ENCODE measurements at places on chromosomes 7 and 10.

- DNase-seq, result no peak
These were observed 1.4 kb downstream of the SMO start for GRCh38 chr7:129189661-129190310.

DNA sequence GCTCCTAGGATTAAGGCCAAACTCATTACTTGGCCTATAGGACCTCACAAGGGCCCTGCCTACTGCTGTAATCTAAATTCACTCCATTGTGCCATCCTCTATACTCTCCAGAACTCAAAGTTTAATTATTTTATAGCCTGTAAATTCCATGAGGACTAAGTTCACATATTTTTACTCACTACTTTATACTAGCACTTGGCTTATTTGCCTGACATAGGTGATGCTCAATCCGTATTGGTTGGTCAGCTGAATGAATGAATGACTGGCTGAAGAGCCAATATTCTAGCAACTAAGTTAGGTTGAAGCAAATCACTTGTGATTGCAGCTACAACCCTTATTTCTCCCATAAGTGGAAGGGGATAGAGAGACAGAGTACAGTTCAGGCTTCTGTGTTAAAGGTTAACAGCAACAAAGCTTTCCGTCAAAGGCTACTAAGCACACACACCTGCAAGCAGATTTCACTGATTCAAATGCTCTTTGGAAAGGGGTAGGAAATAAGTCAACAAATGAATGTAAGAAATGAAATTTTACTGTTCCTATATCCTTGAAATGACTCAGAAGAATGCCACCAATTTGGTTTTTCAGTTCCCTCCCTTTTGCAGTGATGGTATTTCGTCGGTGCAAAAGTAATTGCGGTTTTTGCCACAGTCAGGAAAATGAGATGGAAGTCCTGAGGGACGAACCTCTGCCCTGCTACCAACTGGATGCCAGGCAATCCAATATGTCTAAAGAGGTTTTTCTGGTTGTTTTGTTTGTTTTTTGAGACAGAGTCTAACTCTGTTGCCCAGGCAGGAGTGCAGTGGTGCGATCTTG lies 120.7 kb downstream of the COL28A1 start:
- no peak for DNase-seq

- no peak for DNase-seq
These were observed 47.8 kb downstream of the IPMK start for GRCh38 chr10:58219875-58220274.

DNA sequence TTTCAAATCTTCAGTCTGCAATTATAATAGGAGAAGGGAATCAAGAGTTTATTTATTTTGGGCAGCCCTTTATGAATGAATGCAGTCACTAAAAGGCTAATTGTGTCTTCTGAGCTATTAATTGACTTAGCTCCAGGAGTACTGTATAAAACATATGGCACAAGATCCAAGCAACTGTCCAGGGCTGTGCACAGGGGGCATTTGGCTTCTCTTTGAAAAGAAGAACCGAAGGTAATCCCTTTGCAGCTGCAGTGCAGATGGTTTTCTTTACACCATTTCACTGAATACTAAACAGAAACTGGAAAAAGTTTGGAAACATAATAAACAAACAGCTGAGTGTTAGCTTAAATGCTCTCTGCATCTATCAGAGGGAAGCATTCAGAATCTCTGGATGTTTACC lies 282.6 kb upstream of the LRRN3 start:
- DNase-seq, result no peak

DNA sequence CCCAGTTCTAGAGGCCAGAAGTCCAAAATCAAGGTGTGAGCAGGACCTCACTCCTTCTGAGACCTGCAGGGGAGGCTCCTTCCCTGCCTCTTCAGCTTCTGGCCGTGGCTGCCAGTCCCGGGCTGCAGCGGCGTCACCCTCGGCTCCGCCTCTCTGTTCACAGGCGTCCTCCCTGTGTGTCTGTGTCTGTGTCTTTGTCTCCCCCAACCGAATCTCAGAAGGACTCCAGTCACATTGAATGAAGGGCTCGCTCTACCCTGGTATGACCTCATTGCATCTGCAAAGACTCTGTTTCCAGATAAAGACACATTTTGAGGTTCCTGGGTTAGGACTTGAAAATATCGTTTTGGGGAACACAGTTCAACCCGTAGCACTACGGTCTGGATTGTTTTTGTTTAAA lies 33.1 kb upstream of the GALNT11 start:
- peak; percentile 61 for DNase-seq

DNA sequence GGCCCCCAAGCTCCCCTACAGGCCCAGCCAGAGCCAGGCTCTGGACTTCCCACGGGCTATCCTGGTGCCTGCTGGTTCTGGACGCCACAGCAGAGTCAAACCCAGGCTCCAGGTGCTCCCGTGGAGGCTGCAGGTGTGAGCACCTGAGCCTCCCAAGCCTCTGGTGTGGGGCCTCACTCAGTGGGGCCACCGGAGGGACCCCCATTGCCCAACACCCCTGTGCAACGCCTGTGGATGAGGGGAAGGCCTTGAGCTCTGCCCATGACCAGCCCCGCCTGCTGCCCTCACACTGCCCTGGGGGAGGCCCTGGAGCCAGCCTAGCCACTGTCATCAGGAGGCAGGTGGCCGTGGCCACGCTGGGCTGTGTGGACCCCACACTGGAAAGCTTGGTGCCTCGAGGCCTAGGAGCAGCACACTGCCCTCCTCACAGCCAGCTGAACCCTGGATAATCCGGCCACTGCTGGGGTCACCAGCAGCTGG lies 229.3 kb downstream of the MAD1L1 start:
- no peak for DNase-seq

DNA sequence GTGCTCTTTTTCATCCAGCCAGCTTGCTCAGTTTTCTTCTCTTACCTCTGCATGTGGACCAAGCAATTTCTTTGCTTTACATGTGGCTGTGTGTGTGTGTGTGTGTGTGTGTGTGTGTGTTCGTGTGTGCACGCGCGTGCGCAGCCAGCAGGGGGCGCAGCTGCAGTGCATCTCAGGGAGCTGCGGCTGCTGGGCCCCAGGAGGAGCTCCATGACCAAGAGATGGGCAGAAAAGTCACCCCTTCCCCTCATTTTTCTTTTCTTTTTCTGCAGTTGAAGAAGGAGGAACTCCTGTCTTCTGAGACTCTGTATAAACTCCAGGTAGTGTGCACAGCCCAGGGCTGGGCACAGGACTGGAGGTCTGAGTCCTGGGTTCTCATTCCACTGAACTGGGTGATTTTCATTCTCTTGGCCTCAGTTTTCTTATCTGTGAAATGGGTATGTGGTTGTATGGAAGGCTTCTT lies 41.8 kb downstream of the BLNK start:
- peak; percentile 70 for DNase-seq

DNA sequence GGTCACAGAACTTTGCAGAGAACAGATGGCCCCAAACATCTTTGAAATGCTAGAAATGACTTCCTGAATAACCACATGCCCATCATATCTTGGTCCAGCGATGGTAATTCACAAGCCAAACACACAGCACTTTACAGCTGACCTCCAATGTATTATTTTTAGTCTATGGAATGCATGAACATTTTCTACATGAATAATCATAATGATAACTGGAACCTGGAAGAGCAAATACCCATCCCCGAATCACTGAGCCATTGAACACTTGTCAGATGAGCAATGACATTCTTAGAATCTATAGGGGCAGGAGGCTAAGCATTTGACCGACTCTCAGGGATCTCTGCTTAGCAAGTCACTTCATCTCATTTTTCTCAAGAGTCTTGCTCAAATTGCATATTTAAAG lies 167.3 kb downstream of the CREB5 start:
- DNase-seq, result no peak

- DNase-seq, result no peak
These were observed 30.5 kb upstream of the VWDE start for GRCh38 chr7:12434012-12434642.

GRCh38 chr7:17998692-17999091 lies 29.0 kb downstream of the PRPS1L1 start:
- no peak for DNase-seq

DNA sequence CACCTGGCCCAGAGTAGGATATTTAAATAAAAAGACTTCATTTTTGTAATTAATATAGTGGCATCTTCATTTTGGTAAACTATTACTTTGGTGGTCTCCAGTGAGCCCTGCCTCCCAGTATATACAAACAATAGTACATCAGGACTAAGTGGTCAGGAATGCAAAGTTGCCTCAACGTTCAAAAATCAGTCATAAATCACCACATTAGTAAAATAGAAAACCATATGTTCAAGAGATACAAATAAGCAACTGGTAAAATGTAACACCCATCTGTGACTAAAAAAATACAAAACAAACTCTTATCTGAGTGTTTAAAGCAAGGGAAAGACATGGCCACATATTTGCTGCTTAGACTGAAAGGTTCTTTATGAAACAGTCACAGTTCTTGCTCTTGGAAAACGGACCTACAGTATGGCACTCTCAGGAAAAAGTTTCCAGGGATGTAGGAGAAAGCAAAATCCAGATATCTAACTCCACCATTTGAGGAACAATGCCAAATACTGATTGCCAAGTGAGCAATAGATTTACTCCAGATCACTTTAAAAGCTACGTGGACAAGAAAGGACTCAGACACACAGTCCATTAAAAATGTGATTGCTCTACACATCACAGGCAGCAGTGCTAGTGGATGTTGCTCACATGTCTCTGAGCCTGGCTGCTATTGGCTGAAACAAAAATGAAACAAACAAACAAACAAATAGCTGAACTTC lies 15.1 kb upstream of the RHOBTB1 start:
- DNase-seq, result no peak

- no peak for DNase-seq
These were observed 570.4 kb downstream of the TCERG1L start for GRCh38 chr10:130740915-130741750.

DNA sequence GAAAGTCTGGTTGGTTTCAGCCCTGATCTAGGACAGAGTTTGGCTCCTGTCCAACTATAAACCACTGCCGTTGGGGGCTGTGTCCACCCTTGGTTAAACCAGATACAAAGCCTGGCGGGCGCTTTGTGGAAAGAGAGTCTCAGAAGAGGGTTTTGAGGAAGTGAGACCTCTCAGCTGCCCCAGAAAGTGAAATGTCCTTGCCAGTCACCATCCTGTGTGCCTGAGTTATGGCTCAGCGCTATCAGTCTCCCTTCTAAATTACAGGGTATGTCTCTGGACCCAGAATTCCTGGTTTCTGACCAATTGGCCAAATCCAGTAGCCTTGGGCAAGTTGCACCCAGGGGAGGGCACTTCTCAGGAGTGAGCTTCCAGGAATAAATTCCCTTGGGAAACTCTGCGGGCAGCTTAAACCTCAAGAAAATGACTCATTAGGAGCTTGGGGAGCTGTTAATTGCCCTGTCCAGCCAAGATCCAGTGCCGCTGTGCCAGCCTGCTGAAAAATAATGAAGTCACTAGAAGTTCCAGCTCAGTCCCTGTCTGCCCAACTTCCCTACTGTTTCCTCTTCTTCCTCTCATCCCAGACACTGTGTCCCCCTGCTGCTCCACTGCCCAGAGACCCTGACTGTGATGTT lies 66.7 kb upstream of the PDZD8 start:
- DNase-seq, result no peak

- no peak for DNase-seq
These were observed 84.5 kb downstream of the FAM241B start for GRCh38 chr10:69714572-69714971.

DNA sequence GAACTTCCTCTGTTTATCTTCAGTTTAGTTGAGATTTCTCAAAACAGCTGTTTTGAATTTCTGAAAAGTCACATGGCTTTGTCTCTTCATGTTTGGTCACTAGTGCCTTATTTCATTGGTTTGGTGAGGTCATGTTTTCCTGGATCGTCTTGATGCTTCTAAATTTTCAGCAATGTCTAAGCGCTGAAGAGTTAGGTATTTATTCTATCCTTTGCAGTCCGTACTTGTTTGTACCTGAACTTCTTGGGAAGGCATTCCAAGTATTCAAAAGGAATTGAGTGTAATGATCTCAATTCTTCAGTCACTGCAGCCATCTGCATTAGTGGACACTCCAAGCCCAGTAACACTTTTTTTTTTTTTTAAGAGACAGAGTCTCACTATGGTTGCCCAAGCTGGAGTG lies 67.7 kb downstream of the HERC4 start:
- no peak for DNase-seq

DNA sequence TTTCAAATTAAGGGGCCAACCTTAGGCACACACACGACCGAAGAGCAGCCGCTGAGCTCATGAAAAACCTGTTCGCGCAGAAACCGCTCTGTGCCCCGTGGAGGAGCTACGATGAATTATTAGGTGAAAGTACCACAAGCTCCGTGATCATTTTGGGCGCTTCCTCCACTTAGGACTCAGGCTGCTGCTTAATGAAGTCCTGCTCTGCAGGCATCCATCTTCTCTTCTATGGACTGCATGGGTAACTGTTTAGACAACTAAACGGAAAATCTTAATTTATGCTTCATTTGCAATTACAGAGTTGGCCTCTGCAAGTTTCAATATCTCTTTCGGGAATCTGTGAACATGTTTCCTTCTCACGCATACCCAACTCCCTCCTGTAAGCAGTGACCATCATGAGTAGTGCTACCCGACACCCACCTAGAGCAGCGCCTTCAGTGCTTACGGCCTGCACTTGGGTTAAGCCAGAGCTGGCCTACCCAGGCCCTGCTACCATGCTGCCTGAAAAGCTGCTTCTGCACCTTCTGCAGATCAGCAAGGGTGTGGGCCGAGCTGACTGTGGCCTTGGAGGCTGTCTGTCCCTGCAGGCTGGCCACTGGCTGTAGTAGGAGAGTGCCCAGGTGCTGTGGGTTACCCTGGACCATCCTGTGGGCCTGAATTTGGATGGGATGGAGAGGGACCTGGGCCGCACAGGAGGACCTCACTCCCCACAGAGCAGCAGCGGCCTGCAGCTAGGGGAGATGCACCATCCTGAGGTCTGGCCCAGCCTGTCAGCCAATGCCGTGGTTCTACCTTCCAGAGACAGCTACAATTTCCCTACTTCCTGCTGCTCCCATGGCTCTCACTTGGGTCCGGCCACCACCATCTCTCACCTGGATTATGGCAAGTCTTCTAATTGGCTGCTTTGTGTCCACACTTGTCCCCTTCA lies 36.0 kb downstream of the GNA12 start:
- DNase-seq, result no peak

GRCh38 chr7:155122831-155123230 lies 52.7 kb downstream of the HTR5A start:
- no peak for DNase-seq

GRCh38 chr10:129924375-129925085 lies 39.5 kb downstream of the EBF3 start:
- DNase-seq, result no peak

DNA sequence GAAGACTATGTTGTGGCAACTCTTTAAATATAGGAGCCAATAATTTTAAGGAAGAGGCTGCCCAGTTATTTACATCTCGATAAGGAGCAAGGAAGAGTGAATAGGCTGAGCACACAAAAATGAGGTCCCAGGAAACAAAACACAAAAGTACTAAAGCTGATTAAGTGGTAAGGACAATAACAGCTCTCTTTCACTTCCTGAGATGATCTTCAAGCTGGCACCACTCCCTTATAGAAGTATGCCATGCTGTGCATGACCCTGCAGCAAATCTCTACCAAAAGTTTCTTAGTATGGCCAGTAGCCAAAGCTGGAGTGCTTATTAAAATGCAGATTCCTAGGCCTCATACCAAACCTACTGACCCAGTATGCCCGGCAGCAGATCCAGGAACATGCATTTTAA lies 39.7 kb downstream of the CADPS2 start:
- no peak for DNase-seq

GRCh38 chr7:132321387-132321786 lies 254.9 kb downstream of the PLXNA4 start:
- peak; percentile 55 for DNase-seq
